HFFc6 (cell line): ENCODE measurements at places on chromosomes 11 and 22. TPM values are rescaled to one million over a fixed set of nuclear protein-coding genes. Genes with fewer than 3 reads are reported as not detected.

GRCh38 chr11:120268686-120269085 lies 28.7 kb downstream of the POU2F3 start:
- peaks cover 16% of the 10 kb centered on the region for H3K4me1 ChIP-seq
- peaks cover 50% of the 10 kb centered on the region for H3K27me3 ChIP-seq
- DNase-seq: no peak
- no peaks in the 10 kb centered on the region for H3K36me3 ChIP-seq

- no peak for DNase-seq
- peaks cover 13% of the 10 kb centered on the region for H3K27me3 ChIP-seq
- no peak overlapping the region for H3K27ac ChIP-seq
- no peak overlapping the region for H3K4me3 ChIP-seq
Measured at GRCh38 chr22:26849575-26849974, 192.2 kb downstream of the MIAT start.

DNA sequence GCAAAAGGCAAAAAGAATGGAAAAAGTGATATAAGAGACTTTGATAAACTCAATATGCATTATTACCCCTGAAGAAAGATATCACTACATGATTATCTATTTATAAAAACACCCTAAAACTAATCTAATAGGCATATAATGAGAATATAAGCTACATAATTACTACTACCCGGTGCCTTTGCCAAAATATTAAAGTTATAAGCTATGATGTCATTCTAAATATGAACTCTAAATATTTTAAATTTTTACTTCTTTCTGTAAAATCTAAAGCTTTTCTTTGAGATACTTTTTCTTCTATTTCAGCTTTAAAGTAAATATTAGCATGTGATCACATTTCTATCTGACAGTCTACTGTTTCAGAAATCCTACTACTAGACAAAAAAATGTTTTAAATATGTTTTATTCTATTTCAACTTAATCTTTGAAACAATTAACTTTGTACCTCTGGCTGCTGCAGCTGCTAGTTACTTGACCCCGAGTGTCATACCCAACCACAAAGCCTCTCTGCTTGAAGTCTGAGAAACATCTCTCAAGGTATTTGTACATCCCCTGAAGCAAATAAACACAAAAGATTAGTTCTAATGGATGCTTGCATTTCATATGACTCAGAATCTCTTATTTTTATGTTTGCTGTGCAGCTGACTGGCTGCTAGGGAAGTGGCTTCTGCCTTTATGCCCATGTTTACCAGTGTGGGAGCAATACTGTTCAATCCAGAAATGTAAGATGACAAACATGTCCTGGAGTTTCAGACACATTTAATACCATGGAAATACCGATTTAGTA lies 26.8 kb downstream of the PGM2L1 start:
- DNase-seq: peak; percentile 84
- H3K4me1 ChIP-seq: peaks cover 27% of the 10 kb centered on the region
- no peaks in the 10 kb centered on the region for H3K27me3 ChIP-seq
- H3K36me3 ChIP-seq: no peaks in the 10 kb centered on the region
- peak overlapping the region; percentile 81 for H3K27ac ChIP-seq

GRCh38 chr11:119780222-119780953 lies 51.4 kb upstream of the NECTIN1 start:
- DNase-seq: no peak
- H3K36me3 ChIP-seq: no peaks in the 10 kb centered on the region
- H3K27me3 ChIP-seq: peaks cover 47% of the 10 kb centered on the region

DNA sequence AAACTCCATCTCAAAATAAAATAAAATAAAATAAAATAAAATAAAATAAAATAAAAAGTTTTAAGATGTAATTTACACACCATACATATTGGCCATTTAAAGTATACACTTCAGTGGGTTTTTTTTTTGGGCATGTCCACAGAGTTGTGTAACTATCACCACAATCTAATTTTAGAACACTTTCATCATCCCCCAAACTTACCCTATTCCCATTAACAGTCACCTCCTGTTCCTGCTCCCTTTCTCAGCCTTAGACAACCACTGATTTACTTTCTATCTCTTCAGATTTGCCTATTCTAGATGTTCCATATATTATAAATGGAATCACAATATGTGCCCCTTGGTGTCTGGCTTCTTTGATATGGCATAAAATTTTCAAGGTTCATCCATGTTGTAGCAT lies 4.6 kb upstream of the ACER3 start:
- 0 out of 2 replicates have a peak, but pooled peaks cover 5% of the 10 kb centered on the region for H3K4me1 ChIP-seq
- H3K27me3 ChIP-seq: no peaks in the 10 kb centered on the region; the same call in 1 of the 2 replicates
- no peak for DNase-seq

- no peak for DNase-seq
- H3K4me1 ChIP-seq: no peaks in the 10 kb centered on the region
- H3K4me3 ChIP-seq: no peak overlapping the region
- no peak overlapping the region for H3K27ac ChIP-seq
- H3K27me3 ChIP-seq: peaks cover 22% of the 10 kb centered on the region
- no peaks in the 10 kb centered on the region for H3K36me3 ChIP-seq
Measured at GRCh38 chr11:18974192-18974591, 35.0 kb upstream of the MRGPRX1 start.

GRCh38 chr11:128755564-128755963 lies 61.7 kb downstream of the FLI1 start:
- peaks cover 6% of the 10 kb centered on the region for H3K36me3 ChIP-seq
- H3K27me3 ChIP-seq: peaks cover 2% of the 10 kb centered on the region; the same call in 1 of the 2 replicates
- H3K4me1 ChIP-seq: peaks cover 40% of the 10 kb centered on the region
- no peak overlapping the region for H3K27ac ChIP-seq

DNA sequence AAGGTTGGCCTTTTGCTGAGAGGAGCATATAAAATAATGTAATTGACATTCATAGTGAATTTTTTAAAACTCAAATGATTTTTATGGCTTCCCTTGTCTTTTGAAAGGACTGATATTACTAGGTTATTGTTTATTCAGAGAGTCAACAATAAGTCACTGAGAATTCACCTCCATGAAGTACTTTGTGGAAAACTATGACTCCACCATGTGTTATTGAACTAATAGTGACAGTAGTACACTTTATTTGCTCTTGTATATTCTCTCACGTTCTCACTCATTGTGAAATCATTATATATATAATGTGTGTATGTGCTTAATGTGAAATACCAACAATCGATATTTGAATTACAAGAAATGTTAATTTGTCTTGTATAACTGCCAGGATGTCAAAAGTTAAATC lies 267.4 kb upstream of the CCDC179 start:
- H3K4me3 ChIP-seq: no peak overlapping the region
- no peak for DNase-seq
- peaks cover 18% of the 10 kb centered on the region for H3K4me1 ChIP-seq
- peaks cover 6% of the 10 kb centered on the region; the same call in 1 of the 2 replicates for H3K27me3 ChIP-seq

- H3K27ac ChIP-seq: no peak overlapping the region
- no peak overlapping the region for H3K4me3 ChIP-seq
- no peaks in the 10 kb centered on the region for H3K4me1 ChIP-seq
Measured at GRCh38 chr11:42576318-42576717, 735.5 kb upstream of the API5 start.

GRCh38 chr22:42805998-42806830 lies 50.9 kb downstream of the ARFGAP3 start:
- DNase-seq: no peak

DNA sequence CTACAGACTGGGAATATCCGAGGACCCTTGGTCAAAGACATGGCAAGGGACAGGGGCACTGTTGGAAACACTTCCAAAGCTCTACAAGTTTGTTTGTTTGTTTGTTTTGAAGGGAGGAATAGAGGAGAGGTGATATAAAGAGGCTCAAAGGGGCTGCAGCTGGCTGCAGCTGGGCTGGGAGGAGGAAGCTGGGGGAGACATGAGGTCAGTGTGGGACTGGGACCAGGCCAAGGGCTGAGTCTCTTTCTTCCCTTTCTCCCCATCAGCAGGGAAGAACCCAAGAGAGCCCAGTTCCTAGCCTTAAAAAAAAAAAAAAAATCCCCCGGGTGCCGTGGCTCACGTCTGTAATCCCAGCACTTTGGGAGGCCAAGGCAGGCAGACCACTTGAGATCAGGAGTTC lies 5.0 kb downstream of the RHOG start:
- DNase-seq: no peak
- no peaks in the 10 kb centered on the region for H3K27me3 ChIP-seq
- no peak overlapping the region for H3K4me3 ChIP-seq
- H3K27ac ChIP-seq: peak overlapping the region; percentile 8; the same call in 1 of the 2 replicates

DNA sequence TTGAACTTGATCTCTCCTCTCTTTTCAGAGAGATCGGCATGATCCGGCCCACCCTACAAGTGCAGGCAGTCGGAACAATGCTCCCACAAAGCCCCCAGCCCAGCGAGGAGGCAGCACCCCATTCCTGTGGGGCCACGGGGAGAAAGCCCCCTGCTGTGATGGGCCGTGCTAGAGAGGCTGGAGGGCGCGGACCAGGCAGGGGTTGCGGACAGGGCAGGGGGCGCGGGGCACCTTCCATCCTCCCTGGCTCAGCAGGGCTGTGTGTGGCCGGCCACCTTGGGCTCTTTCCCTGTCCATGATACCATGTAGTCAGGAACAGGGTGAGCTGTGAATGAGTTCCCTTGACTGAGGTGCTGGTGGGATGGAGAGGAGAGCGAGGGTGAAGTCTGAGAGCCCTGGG lies 379.8 kb downstream of the BRD1 start:
- no peak overlapping the region for H3K27ac ChIP-seq
- no peak for DNase-seq
- H3K36me3 ChIP-seq: peaks cover 21% of the 10 kb centered on the region
- H3K27me3 ChIP-seq: no peaks in the 10 kb centered on the region; the same call in 1 of the 2 replicates

DNA sequence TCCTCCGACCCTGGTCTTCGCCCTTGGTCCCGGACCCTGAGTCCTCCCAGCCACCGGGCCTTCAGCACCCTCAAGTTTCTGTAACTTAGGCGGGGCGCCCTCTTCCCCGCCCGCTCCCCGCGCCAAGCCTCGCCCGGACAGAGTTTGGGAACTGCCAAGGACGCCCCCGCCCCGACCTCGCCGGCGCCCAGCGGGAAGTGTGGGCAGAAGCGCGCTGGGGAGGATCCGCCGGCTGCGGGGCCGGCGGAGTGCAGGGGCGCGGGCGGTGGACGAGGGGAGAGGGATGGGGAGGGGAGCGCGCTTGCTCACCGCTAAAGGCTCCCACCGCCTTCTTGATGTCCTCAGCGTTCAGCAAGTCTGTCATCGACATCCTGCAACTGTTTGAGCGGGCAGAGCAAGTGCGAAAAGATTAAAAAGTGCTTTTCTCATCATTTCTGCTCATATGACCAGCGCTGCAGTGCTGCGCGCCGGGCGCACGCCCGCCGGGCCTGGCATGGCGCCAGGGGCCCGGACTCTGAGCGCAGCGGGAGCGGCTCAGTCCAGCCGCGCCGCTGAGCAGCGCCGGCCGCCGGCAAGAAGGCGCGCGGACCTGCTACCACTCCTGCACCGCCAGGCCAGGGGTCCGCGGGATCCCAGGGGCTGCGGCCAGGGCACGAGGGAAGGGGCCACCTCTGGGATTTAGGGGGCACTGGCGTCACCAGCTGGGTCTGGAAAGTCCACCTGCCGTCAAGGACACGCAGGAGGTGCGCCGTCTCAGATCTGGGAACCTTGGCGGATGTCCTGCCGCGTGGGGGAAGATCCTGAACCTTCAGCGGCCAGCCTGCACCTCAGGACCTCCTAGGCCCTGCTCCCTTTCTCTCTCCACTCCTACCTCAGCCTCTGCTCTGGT lies at the start of gene PVALB:
Gene PVALB (minus strand): TSS at position 400 of the 889 bp plus-strand sequence. CDS start 30 bp downstream, at position 370.
- DNase-seq: no peak
- H3K27ac ChIP-seq: no peak within 1 kb of the TSS
- H3K4me3 ChIP-seq: no peak within 1 kb of the TSS
- H3K36me3 ChIP-seq: no peaks in the 10 kb centered on the region
- no peaks in the 10 kb centered on the region for H3K4me1 ChIP-seq

DNA sequence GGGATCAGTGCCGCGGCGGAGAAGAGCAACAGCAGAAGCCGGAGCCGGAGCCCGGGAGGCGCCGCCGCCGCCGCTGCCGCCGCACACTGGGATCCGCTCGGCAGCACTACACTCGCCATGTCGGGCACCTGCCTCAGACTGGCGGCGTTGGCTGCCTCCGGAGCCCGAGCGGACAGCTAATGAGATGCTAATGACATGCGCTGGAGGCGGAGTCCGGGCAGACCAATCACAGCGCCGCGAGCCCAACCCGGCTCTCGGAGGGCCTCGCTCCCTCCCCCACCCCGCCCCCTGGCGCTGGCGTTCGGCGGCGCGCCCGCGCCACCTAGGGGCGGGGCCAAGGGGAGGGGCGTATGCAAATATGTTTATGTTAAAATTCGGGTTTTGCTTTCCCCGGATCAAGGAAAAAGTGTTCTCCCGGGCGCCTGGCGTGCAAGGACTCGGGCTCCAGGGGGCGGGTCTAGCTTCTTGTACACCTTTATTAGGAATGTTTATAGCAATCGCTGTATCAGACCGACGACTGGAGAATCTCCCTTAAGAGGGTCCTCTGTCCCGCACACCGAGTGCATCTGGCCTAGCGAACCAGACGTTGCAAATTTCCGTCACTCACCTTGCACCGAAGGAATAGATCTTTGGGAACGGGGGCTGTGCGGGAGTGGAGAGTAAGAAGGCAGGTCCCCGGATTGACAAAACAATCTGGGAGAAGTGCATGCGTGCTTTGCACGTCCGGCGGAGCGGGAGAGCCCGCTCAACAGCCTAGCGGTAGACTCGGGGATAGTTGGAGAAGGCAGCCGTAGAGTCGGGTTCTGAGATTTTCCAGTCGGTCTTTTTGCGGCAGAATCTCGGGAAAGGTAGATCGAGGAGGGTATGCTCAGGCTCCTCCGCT lies at the start of gene CADM1:
Gene CADM1 (minus strand): TSS at position 140 of the 883 bp plus-strand sequence.
- H3K27me3 ChIP-seq: peaks cover 1% of the 10 kb centered on the region; the same call in 1 of the 2 replicates
- no peaks in the 10 kb centered on the region for H3K4me1 ChIP-seq
- no peak within 1 kb of the TSS for H3K27ac ChIP-seq
- peak within 1 kb of the TSS; percentile 46; the same call in 1 of the 2 replicates for H3K4me3 ChIP-seq
- peak; percentile 13 for DNase-seq

DNA sequence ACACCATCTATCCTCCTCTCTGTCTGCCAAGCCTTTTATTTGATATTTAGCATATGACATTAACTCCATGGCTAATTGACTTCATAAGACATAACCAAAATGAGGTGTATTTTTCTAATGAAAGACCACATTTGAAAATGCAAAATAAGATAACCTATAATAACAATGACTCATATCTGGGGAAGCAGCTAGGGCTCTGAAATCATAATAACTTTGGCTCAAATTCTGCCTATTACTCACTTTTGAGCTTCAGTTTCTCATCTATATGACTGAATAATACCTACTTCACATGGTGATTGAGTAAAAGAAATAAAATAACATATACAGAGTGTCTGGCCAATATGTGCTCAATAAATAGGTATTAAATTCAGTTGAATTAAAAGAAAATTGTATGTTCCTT lies 1419.8 kb upstream of the TENM4 start:
- DNase-seq: no peak
- H3K4me1 ChIP-seq: no peaks in the 10 kb centered on the region
- no peaks in the 10 kb centered on the region for H3K27me3 ChIP-seq
- H3K36me3 ChIP-seq: no peaks in the 10 kb centered on the region
- no peak overlapping the region for H3K4me3 ChIP-seq

GRCh38 chr11:35390737-35391682 lies 28.3 kb downstream of the SLC1A2 start:
- H3K4me3 ChIP-seq: peak overlapping the region; percentile 35
- H3K4me1 ChIP-seq: peaks cover 36% of the 10 kb centered on the region
- H3K36me3 ChIP-seq: peaks cover 4% of the 10 kb centered on the region; the same call in 1 of the 2 replicates
- peak overlapping the region; percentile 70 for H3K27ac ChIP-seq

- DNase-seq: no peak
- H3K36me3 ChIP-seq: no peaks in the 10 kb centered on the region
- H3K27me3 ChIP-seq: peaks cover 5% of the 10 kb centered on the region; the same call in 1 of the 2 replicates
Measured at GRCh38 chr11:64998141-64998540, 1.4 kb upstream of the BATF2 start.

CRYBB2 gene
- 0.27 to 0.51 TPM (median 0.28 TPM) in 3 replicates for total RNA-seq

SHANK3 gene
- total RNA-seq: 0.66 and 0.68 TPM in 2 replicates

KRTAP5-1 gene
- total RNA-seq: not detected in 3 replicates

DCHS1 gene
- total RNA-seq: 1.2 to 2.4 TPM (median 1.5 TPM) in 3 replicates

KIRREL3 gene
- total RNA-seq: 22.2 to 36.3 TPM (median 33.3 TPM) in 3 replicates

ALDH3B1 gene
- 25.3 to 43.0 TPM (median 41.3 TPM) in 3 replicates for total RNA-seq

MUC5AC gene
- total RNA-seq: not detected in 2 replicates
